Naive thymus-derived CD8-positive, alpha-beta T cell (primary cell): ENCODE measurements at places on chromosomes 6 and 20. TPM values are rescaled to one million over a fixed set of nuclear protein-coding genes. Genes with fewer than 3 reads are reported as not detected.

The COL21A1 gene
- total RNA-seq: not detected

The RBM38 gene
- 121 TPM for total RNA-seq

The DLK2 gene
- total RNA-seq: 1.2 TPM

The TREML2 gene
- total RNA-seq: 1.7 TPM

The ARMH2 gene
- 7.1 TPM for total RNA-seq

The MSH5 gene
- 7.2 TPM for total RNA-seq

The SIRPD gene
- total RNA-seq: 0.58 TPM

- no peak for DNase-seq
- no peak overlapping the region for H3K4me3 ChIP-seq
- no peak overlapping the region for H3K27ac ChIP-seq
- no peaks in the 10 kb centered on the region for H3K4me1 ChIP-seq
- no peaks in the 10 kb centered on the region for H3K36me3 ChIP-seq
These were observed 420.4 kb downstream of the CDH26 start for GRCh38 chr20:60378620-60379019.

- DNase-seq: no peak
- H3K27ac ChIP-seq: no peak overlapping the region
- no peaks in the 10 kb centered on the region for H3K36me3 ChIP-seq
- H3K27me3 ChIP-seq: peaks cover 10% of the 10 kb centered on the region
These were observed 40.2 kb upstream of the FAM50B start for GRCh38 chr6:3808759-3809514.

- no peak for DNase-seq
- H3K36me3 ChIP-seq: peaks cover 5% of the 10 kb centered on the region
- H3K27ac ChIP-seq: no peak overlapping the region
- H3K27me3 ChIP-seq: no peaks in the 10 kb centered on the region
- H3K4me1 ChIP-seq: no peaks in the 10 kb centered on the region
These were observed 25.5 kb upstream of the SMIM26 start for GRCh38 chr20:18541741-18542140.

GRCh38 chr20:41004531-41005360 lies 23.9 kb upstream of the TOP1 start:
- no peaks in the 10 kb centered on the region for H3K36me3 ChIP-seq
- peaks cover 37% of the 10 kb centered on the region for H3K4me1 ChIP-seq
- H3K27ac ChIP-seq: no peak overlapping the region
- DNase-seq: no peak
- H3K27me3 ChIP-seq: no peaks in the 10 kb centered on the region

GRCh38 chr20:52539891-52540290 lies 348.3 kb upstream of the ZFP64 start:
- H3K4me1 ChIP-seq: peaks cover 6% of the 10 kb centered on the region
- no peak overlapping the region for H3K4me3 ChIP-seq
- H3K36me3 ChIP-seq: peaks cover 17% of the 10 kb centered on the region
- H3K27me3 ChIP-seq: peaks cover 13% of the 10 kb centered on the region
- peak overlapping the region; percentile 28 for H3K27ac ChIP-seq

DNA sequence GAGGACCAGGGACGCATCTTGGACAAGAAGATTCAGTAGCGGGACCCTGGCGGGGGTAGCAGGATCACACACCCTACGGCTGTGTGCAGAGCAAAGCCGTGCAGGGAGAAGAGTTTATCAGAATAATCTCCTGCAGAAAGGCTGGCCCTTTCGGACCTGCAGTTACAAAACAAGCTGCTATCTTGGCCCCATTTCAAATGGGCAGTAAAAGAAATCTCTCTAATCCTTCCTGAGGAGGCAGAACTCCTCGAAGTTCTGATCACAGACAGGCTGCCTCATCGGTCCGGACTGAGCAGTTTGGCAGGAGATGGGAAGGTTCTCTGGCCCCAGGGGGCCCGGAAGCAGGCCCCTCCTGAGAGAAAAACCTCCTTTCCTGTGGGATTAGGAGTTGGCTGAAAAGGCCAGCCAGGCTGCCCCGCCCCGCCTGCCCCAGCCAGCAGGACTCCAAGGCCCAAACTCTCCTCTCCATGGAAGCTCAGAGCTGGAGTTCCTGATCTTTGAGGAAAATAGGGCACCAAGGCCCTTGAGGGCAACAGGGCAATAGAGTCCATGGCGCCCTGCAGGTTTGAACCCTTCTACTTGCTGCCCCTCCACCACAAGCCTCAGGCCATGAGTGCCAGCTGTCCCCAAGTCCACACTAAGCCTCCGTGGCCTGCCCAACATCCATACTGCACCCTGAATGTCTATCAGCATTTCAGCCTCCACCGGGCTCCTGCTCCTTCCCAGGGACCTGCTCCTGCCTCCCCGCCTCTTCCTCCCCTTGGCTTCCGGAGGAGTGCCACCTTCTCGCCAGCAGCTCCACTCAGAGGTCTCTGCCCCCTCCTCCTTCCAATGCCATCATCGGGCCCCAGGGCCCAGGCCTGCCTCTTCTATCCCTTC lies 141.3 kb downstream of the PREX1 start:
- H3K36me3 ChIP-seq: peaks cover 72% of the 10 kb centered on the region
- no peak for DNase-seq
- peak overlapping the region; percentile 37 for H3K27ac ChIP-seq
- no peak overlapping the region for H3K4me3 ChIP-seq
- H3K4me1 ChIP-seq: peaks cover 39% of the 10 kb centered on the region
- H3K27me3 ChIP-seq: no peaks in the 10 kb centered on the region

- peaks cover 16% of the 10 kb centered on the region for H3K36me3 ChIP-seq
- no peaks in the 10 kb centered on the region for H3K27me3 ChIP-seq
- no peak overlapping the region for H3K4me3 ChIP-seq
- H3K4me1 ChIP-seq: peaks cover 52% of the 10 kb centered on the region
These were observed 10.7 kb downstream of the TULP4 start for GRCh38 chr6:158322724-158323560.

- no peaks in the 10 kb centered on the region for H3K36me3 ChIP-seq
- H3K27me3 ChIP-seq: peaks cover 3% of the 10 kb centered on the region
- no peaks in the 10 kb centered on the region for H3K4me1 ChIP-seq
- H3K27ac ChIP-seq: no peak overlapping the region
These were observed 183.1 kb downstream of the UBE3D start for GRCh38 chr6:82882363-82883023.

DNA sequence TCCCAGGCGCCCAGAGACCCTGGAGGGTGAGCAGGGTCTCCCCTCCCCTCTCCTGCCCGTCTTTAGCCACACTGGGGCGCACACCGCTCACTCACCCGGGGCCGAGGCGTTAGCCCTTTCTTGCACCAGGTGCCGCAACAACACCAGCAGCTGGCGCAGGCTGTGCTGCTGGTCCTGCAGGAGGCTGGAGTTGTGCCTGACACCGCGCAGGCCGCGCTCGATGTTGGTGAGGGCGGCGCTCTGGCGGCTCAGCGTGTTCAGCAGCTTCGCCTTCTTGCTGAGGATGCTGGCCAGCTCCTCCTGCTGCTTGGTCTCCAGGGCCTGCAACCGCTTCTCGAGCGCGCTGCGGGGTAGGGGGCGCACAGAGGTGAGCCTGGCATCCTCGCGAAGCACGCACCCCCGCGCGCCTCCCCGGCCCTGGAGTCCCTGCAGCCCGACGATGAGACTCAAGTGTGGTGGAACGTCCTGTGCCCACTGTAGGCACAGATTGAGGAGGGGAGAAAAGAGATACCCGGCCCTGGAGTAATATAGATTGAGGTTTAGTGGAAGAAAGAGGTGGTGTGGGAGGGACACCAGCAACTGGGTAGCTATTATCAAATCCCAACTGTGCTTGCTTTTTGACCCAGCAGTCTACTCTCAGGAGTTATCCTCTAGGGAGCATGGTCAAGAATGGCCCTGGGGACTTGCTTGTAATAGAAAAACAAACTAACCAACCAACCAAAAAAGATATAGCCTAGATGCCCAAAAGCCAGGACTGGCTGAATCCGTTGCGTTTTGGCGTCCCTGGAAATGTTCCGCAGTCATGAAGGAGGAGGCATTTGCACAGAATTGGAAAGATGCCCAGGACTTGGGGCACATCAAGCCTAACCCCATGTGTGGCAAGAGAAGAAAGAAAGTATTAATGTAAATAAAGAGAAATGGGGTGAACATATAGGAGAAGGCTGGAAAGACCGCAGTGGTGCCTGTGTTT lies 30.9 kb downstream of the ANGPT4 start:
- H3K4me1 ChIP-seq: peaks cover 7% of the 10 kb centered on the region
- no peak for DNase-seq
- H3K27me3 ChIP-seq: peaks cover 16% of the 10 kb centered on the region
- H3K27ac ChIP-seq: no peak overlapping the region
- H3K4me3 ChIP-seq: no peak overlapping the region

DNA sequence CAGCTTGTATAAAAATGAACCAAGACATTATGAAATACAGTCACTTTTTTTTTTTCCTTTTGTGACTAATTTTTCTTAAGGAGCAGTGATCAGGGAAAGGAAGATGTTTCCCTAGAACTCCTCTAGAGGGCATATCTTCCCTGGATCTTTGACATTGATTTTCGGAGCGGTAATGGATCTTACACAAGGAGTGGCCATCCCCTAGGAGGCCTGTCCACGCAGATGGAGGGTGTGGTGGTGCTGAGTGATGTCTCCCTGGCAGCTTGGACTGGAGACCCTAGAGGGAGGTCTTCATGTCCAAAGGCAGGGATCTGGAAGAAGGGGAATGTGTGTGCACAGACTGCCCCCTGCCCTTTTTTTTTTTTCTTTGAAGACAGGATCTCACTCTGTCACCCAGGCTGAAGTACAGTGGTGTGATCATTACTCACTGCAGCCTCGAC lies 7.0 kb upstream of the KIFC1 start:
- H3K4me3 ChIP-seq: no peak overlapping the region
- DNase-seq: no peak
- no peaks in the 10 kb centered on the region for H3K4me1 ChIP-seq

- peak overlapping the region; percentile 46 for H3K27ac ChIP-seq
- no peak overlapping the region for H3K4me3 ChIP-seq
- DNase-seq: no peak
- H3K27me3 ChIP-seq: no peaks in the 10 kb centered on the region
- H3K4me1 ChIP-seq: peaks cover 78% of the 10 kb centered on the region
- no peaks in the 10 kb centered on the region for H3K36me3 ChIP-seq
These were observed 35.4 kb downstream of the PIM1 start for GRCh38 chr6:37205175-37205996.

GRCh38 chr6:166623318-166623717 lies 3.7 kb downstream of the RPS6KA2 start:
- no peak overlapping the region for H3K4me3 ChIP-seq
- no peak for DNase-seq

DNA sequence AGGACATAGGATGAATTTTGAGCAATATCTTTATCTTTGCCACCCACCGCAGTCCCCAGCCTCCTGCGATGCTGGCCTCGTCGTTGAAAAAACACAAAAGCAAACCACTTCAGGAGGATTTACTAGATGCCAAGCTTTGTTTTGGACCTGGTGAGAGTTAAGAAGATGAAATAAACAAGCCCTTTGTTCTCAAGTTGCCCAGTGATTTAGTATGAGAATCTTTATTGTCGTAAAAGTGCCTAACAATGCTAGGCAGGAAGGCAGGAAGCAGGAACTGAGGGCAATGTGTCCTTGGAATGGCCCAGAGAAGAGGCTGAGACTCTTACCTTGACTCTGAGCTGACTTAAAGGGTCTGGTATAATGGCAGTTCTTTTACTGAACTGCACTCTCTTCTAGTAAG lies 116.0 kb downstream of the TRMT11 start:
- no peaks in the 10 kb centered on the region for H3K4me1 ChIP-seq
- DNase-seq: no peak
- H3K27me3 ChIP-seq: no peaks in the 10 kb centered on the region

- no peak overlapping the region for H3K4me3 ChIP-seq
- no peaks in the 10 kb centered on the region for H3K27me3 ChIP-seq
- no peaks in the 10 kb centered on the region for H3K36me3 ChIP-seq
- no peaks in the 10 kb centered on the region for H3K4me1 ChIP-seq
- no peak overlapping the region for H3K27ac ChIP-seq
These were observed 708.4 kb downstream of the CD109 start for GRCh38 chr6:74404366-74404765.
